ENCODE measurements at places on chromosomes 2 and 18.
A peak's percentile ranks its signal among the peaks of the same experiment; 100 is the strongest.

DNA sequence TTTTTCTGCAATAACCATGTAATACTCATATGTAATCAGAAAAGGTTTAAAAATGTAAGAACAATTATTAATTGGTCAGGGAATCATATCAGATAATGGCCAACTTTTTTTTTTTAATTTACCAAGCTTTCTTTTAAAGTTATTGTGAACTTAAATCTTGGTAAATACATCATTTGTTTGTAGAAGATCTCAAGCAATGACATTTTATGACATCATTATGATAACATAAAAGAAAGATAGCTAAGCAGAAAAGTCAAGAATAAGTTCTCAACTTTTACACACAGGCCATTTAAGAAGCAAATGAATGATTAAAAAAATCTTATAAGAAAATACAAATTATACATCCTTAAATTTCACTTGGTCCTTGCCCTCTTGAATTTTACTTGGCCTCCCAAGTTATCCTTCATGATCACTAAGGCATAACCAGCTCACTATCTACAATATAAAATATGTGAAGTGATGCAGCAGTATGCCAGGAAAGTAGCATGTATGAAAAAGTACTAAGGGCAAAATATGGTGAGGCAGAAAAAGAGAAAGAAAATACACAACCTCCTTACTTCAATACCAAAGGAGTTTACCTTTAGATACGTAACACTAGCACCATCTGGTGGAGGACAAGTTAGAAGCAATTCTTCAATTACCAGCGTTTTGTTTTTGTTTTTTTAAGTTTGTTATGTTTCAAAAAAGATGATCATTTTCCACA lies 116.6 kb downstream of the SRBD1 start:
- peak; percentile 41 for DNase-seq

DNA sequence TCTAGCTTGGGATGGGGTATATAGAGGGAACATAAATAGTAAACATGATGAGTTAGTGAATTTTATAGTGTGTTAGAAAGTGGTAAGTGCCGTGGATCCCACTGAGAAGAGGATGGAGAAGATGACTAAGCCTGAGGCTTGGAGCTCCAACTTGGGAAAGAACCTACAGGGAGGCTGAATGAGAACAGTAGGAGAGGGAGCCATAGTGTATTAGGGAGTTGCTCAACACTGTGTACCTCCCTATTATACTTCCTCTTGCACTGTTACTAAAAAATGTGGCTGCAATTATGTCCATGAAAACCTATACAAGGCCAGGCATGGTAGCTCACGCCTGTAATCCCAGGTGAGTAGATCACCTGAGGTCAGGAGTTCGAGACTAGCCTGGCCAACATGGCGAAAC lies 2.9 kb upstream of the SLC19A3 start:
- no peak for DNase-seq

DNA sequence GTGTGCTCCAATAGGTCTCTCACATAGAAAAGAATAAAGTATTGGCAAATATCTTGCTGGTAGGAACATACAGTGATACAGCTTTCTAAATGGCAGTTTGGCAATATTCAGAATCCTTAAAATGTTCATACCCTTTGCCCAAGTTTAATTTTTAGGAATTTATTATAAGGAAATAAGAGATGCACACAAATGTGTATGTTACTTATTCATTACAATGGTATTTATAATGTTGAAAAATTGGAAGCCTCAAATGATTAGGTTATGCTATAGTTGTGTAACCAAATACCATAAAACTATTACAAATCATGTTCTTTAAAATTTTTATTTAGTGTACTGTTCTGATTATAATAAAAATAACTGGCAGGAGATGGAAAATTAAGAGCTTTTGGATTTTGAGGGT lies 196.8 kb downstream of the MCFD2 start:
- no peak for DNase-seq

DNA sequence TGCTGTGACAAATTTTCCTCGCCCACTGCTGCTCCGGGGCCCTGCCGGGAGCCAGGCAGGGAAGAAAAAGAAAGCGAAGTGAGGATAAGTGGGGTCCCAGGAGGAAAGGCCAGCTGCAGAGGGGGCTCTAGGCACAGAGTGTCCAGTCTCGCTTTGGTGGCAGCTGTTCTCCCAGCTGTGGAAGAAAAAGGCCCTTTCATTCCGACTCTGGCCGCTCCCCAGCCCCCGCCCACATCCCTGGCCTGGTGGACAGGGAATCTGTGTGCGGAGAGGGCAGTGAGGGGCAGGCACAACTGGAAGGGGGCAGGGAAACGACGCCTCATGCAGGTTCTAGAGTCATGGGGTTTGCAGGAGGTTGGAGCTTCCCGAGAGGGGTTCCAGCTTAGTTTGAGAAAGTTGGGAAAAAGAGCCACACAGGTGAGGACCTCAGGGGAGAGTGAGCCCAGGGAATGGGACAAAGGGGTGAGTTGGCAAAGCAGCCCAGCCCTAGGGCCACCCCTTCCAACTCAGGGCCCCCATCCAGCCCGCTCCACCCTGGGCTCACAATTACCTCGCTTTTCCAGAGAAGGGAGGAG lies 1.8 kb downstream of the RTKN start:
- no peak for DNase-seq

DNA sequence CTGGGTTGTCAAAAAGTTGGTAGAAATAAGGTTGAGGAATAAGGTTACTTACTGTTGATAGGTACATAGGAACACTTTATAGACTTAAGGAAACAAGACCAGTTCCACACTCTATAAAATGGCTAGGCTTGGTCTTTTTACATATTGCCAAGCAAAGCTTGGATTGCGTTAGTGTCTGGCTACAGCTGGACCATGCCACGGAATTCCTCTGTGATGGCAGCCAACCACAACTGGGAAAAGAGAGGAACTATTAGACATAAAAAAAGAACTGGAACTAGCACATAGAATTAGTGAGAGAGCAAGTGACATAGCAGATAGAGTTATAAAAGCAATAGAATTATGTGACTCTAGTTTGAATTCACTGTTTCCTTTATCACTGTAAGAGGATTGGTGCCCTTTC lies 17.7 kb upstream of the DPP10 start:
- DNase-seq: no peak

DNA sequence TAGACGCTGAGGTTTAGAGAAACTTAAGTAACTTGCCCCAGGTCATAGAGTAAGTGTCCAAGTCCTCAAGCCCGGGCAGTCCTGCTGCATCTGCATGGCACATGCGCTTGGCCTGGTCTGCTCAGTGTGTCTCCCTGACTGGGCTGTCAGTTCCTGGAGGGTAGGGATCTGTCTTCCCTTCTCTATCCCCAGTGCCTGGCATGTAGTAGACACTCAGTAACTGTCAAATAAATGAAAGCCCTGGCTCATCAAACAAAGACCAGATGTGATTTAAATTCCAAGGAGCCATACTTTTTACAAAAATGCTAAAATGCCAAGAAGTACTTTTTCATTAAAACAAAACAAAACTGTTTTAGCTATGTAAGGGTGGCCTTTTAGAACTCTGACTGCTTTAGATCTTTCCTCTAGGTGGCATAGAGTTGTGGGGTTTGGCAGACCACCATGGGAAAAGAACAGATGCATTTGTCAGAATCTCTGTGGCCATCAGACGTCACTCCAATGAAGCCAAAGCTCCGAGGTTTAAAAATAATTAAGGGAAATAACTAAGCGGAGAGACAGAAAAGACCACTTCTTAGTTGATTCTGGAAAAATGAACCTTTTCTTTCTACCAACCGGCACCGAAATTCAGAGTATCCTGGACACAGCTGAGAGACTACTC lies 34.0 kb downstream of the EPAS1 start:
- no peak for DNase-seq

DNA sequence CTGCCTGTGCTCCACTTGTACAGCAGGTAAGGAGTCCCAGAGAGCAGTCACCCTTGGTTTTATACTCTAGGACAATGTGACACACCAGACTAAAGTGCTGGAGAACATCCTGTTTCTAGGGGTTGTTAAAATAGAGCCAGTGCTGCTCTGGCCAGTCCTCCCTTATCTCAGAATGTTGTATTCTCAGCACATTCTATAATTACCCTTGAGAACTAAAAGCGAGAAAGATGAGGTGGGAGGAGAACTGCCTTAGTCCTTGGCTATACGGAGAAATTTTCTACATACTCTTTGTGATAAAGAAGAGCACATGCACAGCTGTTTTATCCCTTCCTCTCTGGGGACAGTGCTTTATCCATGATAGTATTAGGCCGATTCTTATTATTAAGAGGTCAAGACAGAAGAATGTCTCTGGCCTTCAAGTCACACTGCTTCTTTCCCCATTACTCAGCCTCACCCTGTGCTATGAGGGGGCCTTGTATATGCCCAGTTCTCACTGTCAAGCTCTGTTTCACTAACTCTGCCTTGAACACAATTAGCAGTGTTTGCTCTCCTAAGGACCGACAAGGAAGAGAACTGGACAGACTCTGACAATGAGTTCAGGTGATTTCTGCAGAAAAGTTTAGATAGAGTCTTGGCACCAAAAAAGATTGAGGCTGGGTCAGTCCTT lies 385.8 kb downstream of the TRIB2 start:
- no peak for DNase-seq

GRCh38 chr2:82282111-82282882 lies 1977.7 kb upstream of the LRRTM1 start:
- DNase-seq: no peak

- no peak for DNase-seq
These were observed 86.9 kb upstream of the EML6 start for GRCh38 chr2:54636415-54637139.

DNA sequence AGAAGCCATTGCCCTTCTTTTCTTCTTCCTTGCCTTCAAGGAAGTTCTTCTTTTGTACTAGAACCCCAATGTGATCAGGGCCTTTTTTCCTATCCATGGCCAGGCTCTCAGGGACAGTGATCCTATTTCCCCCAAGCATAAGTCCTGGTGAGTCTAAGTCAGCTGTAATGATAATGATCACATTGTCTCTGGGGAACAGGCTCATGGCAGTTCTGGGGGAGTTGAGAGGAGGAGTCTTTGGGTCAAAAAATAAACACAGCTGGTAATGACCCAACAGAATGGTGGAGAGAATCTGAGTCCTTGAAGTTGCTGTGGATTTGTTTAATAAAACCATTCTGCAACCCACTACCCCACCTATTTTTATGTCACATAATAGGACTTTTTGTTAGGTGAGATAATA lies 96.6 kb downstream of the SOCS6 start:
- no peak for DNase-seq

DNA sequence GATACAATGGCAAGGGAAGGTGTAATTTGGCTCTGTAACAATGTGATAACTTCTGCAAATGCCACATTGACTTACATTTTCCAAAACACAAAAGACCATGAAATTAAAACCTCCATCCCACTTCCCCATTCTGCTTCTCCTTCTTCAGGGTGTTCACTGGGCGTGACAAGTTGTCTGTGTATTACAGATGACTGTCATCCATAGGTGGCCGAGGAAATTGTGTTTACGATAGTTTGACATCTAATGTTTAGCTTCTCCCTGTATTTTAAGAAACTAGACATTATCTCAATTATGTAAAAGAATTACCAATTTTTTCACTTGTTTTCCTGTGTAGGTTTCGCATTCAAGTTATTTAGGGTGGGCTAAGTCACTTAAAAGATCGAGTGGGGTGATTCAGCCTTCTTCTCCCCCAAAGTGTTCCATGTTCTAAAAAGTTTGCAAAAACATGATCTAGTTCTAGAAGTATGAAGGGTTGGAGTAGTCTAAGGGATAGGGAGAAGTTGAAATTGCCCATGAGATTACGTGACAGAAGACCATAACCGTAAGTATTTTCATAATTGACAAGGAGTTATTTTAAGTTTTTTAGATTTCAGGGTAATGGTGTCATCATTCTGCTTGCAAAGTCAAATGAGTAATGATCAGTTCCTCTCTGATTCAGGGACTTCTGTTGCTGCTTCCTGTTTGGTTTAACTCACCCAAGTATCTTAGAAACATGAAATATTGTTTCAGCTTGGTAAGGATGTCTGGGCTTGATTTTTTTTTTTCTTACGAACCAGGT lies 25.2 kb upstream of the CYTIP start:
- DNase-seq: peak; percentile 64

Data from CD4-positive, alpha-beta T cell treated with Interleukin-1 beta for 1 hour (primary cell).